ENCODE measurements at places on chromosomes 7 and 10.
A peak's percentile ranks its signal among the peaks of the same experiment; 100 is the strongest.

DNA sequence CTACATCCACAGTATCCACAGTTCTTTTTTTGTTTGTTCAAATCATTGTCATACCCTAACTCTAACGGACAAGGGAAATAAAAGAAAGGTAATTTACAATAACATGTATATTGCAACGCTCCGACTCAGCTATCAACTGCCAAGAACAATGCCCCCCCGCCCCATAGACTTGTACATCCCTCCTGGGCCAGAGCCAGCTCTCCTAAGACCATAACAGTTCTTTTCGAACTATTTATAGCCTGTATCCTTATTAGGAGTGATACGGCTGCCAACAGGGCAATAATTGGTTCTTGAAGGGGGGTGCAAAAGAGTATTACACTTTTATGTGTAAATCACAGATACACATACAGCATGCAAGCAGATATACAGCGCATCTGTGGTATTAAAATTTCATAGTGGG, 495.7 kb downstream of the GALNT17 start:
- DNase-seq, result no peak

- peak; percentile 76 for DNase-seq
These were observed 48.7 kb downstream of the PODXL start for GRCh38 chr7:131507592-131508331.

DNA sequence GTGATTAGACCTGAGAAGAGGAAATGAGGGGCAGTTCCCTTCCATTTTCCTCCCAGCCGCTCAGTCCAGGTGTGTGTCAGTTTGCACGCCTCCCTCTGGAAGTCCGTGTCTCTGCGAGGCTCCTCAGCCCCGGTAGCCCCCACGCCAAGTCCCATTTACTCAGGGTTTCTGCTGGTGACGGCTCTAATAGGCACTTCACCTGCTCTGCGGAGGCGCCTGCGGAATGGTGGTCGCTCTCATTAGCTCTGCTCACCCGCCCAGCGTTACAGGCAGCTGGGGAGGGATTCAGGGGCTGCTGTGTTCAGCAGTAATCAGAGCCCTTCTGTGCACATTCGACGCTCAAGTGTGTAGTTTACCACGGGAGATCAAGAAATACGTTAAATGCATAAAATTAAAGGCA, 179.9 kb downstream of the MGMT start:
- DNase-seq, result no peak

DNA sequence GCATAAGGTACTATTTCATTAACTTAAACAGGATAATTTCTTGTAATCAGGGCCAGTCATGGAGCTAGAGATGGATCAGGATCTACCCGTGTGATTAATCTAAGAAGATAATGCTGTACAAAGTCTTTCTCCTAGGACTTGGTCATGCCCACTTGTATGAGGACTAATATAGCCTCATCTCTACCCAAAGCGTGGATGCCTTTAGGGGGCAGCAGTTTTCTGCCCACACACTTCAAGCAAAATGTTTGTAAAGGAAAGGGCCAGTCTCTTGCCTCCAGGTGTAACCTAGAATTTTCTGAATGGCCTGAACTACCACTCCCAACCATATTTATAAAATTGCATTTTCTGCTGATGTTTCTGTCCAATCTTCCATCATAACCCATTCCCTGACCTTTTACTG, 764.0 kb upstream of the IGFBP3 start:
- no peak for DNase-seq

GRCh38 chr10:51867956-51868355, 168.6 kb upstream of the CSTF2T start:
- no peak for DNase-seq

GRCh38 chr10:121276046-121276445, 322.2 kb downstream of the FGFR2 start:
- DNase-seq, result no peak

DNA sequence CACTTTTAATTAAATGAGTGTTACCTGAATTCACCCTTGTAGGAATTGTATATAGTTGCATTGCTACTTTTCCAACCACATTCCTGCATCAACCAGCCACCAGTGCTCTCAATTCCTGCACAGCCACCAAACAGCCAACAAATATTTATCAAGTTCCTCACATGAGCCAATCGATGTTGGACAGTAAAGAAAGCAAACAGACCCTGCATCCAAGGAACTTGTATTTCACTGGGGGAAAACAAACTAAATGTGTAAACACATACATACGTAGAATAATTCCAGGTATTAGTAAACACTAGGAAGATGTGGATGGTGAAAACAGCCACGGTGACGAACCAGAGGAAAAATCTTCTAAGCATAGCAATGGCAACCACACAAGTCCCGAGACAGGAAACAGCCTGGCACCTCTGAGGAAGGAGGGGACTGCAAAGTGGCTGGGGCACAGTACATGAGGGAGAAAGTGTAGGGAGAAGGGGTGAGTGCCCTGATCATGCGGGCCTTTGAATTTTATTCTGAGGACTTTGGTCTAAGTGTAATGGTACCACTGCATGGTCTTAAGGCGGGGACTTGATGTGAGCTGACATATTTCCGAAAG, 111.2 kb downstream of the XRCC2 start:
- DNase-seq, result no peak

DNA sequence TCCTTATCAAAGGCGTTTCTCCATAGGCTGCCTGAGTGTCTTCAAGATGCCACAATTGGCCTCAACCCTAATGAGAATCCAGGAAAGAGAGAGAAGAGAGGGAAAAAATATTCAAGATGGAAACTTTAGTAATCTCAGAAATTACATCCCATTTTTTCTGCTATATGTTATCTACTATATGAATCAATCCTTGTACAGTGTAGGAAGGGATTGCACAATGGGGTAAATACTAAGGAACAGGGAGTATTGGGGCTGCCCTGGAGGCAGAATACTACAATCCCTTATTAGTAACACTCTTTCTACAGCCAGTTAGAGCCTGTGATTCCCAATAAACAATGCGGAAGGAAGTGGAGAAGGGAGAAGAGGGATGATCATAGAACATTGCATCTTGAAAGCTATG, 27.9 kb downstream of the TFPI2 start:
- DNase-seq, result no peak

DNA sequence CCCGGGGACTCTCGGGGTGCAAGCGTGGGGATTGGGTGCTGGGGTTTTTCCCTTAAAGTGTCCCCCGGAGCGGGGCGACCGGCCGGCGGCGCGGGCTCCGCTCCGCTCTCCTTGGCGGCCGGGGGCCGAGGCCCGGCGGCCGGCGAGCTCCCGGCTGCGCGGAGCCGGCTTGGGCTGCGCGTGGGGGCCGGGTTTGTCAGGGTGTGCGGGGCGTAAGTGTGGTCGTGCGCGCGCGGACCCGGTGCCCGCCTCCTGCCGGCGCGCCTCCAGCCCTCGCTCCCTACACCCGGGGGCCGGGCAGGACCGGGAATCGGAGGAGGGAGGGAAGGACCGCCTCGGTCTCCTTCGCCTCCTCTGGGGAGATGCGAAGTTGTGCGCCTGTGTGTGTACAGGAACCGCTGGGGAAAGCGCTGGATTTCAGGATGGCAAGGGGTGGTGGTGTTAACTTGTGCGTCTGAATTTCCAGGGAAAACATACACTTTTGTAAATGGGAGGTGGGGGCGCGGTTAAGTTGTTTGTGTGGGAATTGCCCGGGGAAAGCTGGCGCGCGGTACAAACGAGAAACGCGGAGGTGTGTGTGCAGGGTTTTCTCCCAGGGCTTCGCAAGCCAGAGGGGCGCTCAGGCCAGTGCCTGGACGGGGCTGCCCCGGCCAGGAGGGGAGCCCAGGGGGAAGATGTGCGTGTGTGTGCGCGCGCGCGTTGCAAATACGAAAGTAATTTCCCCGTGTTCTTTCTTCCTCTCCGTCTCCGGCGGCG, 737 bp downstream of the ZMIZ1 start:
- DNase-seq, result no peak

GRCh38 chr10:8951440-8952089, 897.1 kb downstream of the GATA3 start:
- no peak for DNase-seq

- DNase-seq, result no peak
These were observed 1.5 kb upstream of the FERD3L start for GRCh38 chr7:19146699-19147098.

- no peak for DNase-seq
These were observed 37.9 kb downstream of the PIP4K2A start for GRCh38 chr10:22676435-22676834.

DNA sequence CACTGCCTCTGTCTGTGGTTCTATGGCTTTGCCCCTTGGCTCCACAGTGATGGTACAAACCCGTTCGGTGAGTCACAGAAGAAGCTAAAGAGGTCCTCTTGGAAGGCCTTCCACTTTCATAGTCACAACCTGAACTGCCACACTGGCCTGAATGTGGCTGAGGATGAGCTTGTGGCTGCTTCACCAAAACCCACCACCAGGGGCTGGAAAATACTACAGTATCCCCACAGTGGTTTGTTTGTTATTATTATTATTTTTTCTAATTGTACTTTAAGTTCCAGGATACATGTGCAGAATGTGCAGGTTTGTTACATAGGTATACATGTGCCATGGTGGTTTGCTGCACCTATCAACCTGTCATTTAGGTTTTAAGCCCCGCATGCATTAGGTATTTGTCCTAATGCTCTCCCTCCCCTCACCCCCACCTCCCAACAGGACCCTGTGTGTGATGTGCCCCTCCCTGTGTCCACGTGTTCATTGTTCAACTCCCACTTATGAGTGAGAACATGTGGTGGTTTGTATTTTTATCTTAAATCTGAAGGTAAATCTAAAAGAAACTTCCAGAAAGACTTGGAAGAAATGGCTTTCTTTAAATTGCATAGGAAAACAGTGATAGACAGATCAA, 160.8 kb upstream of the NPSR1 start:
- DNase-seq, result no peak

DNA sequence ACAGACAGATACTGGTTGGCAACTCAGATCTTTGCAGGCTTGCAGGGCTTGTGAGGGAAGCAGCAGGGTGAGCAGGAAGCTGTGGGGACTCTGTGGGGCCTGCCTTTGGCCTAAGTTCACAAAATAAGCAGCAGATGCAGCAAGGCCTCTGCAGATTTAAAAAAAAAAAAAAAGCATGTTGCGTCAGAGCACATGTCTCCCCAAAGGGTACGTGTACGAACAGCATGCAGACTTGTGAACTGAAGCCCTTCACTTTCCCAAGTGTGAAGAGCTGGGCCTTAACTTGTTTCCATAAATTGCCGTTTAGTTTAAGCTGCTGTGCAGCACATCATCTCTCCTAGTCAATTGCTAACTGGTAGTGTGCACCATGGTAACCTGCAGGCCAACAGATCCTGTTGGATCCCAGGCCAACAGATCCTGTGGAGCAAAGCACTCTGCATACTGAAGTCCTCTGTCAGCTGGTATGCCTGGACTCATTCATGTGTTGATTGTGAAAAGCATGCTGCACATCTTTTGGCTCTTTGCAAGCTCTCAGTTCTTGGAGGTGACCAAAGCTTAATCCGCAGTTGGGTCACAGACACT, 10.8 kb upstream of the XPNPEP1 start:
- no peak for DNase-seq

DNA sequence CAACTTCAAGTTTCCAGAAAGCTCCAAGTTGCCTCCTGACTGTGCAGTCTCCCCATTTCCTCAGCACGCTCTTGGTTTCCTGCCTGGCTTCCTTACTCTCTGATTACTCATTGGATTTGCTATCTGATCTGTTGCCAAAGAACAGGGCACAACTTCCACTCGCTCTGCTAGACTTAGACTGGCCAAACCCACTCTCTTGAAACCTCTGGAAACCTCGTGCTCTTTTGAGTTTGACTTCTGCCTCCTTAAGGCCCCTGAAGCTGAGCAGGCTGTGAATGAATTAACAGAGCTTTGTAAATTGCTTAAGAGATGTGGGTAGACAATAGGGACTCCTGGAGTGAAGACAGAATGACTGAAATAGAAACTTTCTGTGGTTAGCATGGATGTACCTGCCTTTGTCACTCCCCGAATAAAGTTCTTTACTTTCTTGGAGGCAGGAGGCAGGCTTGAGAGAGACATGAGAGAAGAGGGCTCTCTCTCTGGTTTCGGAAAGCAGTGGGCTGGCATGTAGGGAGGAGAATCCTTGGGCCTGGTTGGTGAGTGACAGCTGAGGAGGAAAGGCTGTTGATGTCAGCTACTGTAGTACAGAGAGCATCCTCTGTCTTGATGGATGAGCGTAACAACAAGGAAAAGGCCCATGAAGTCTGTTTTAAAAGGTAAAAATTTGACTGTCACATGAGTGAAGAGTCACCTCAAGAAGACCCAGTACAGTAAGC, 70.8 kb downstream of the CHN2 start:
- no peak for DNase-seq

GRCh38 chr10:28199941-28200340, 102.9 kb downstream of the MPP7 start:
- DNase-seq, result no peak

DNA sequence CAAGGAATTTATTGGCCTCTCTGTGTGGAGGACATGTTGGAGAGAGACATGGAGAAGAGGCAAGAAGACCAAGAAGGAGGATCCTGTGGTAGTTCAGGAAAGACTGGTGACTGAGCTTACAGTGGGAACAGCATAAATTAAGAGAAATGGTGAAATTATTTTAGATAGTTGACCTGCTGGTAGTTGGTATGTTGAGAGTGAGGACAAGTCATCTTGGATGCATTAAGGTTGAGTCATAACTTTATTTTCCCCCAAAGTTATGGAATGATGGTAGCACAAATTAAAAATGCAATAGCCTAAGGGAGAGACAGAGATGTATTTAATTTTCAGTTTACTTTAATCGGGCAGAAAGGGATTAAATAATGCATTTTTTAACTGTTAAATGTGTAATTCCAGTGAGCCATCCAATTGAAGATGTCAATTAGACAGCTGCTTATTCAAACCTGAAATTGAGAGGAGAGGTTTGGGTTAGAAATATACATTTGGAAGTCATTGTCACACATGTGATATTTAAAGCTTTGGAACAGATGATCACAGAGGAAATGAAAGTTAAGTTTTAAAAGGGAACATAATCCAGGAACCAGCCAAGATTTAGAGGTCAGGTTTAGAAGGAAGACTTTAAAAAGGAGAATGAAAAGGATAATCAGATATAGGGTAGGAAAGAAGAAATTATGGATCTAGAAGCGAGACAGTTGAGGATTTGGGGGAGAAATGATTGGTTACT, 80.6 kb downstream of the DGKB start:
- DNase-seq, result no peak

DNA sequence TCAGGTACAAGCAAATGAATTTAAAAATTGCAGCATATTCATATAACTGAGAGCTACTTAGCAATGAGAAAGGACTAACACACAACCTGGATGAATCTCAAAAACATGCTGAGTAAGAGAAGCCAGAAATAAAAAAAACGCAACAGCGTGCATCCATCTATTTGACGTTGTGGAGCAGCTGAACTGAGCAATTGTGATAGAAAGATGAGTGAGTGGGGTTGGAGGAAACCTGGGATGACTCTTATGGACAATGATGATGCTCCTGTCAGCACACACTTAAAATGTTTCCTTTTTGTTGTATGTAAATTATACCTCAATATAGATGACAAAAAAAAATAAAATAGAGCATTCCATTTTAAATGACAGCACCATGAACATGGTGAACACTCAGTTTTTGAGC, 36.0 kb upstream of the AKR1E2 start:
- DNase-seq, result no peak

DNA sequence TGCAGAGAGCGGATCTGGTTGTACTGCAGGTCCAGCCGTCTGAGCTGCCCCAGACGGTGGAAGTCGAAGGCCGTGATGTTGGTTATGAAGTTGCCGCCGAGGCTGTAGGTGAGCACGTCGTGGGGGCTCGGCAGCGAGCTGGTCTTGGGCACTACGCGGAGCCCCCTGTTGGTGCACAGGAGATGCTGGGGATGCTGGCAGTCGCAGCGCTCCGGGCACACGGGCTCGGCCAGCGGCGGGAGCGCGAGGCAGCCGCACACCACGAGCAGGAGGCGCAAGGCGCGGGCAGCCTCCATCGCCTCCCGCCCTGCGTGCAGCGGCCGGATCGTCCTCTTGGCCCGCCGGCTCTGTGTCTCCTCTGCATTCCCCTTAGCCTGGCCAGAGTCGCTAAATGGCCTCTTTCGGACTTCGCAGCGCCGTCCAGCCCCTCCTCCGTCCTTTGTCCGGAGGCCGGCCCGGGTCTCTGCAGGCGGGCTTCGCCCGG, 337 bp downstream of the TRIL start:
- no peak for DNase-seq

All from NCI-H187 (cell line).